ENCODE measurements at places on chromosomes 7 and 10.

DNA sequence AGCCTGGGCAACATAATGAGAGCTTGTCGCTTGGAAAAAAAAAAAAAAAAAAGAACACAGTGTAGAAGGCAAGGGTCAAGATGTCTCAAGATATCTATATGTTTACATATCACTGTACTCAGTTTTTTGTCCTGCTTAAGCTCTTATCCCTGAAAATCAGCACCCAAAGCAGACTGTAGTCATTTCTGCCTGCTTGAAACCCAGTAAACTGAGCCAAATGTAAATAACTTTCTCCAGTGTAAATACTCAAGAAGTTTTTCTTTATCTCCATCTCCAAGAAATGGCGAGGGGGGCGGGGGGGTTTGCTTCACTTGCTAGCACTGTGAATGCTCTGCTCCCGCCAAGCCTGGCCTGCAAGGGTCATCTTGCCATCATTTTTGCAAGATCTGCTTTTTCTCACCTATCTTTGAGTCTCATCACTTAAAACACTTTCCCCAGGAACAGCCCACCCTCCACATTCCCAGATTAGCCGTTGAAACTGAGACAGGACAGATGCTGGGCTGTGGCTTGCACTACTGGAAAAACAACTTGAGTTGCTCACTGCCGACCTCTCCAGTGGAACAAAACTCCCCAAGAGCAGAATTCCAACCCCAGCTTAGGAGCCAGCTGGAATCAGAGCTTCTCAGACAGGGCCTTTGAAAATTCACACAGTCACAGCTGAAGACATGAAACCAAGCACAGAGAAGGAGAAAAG lies 54.6 kb downstream of the AFAP1L2 start:
- DNase-seq: no peak

GRCh38 chr7:4307316-4308204 lies 374.5 kb upstream of the FOXK1 start:
- DNase-seq: no peak

- no peak for DNase-seq
Measured at GRCh38 chr10:76415554-76415953, 984.1 kb downstream of the LRMDA start.

- peak; percentile 77 for DNase-seq
Measured at GRCh38 chr10:73218431-73219191, 28.4 kb downstream of the DNAJC9 start.

DNA sequence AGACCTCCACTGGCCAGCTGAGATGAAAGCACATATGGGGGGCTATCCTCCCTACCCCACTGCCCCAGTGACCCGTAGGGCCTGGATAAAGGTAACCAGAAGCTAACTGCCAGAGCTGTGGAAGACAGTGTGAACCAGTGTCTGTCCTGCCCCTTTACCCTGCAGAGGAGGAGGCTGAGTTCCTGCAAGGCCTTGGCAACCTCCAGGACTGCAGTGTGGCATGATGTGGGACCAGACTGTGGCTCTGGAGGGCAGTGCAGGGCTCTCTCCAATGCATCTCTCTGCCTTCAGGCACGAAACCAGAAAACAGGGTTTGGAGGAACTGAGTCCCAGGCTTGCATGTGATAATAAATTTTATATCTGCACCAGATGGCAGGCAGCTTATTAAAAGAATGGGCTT lies 93.1 kb downstream of the EPC1 start:
- DNase-seq: peak; percentile 27

DNA sequence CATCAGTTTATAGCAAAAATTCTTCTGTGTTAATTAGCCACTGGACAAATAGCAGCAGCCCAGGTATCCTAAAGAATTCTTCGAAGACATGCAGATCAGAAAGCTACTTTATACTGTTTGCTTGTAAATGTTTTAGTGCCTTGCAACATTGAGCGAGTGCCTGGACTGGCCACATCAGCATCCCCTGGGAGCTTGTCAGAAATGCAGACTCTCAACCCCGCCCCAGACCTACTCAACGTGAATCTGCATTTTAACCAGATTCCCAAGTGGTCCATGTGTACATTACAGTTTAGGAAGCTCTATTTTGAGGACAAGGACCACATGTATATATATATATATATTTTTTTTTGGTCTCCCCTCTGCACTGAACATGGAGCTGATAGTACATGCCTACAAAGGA lies 18.5 kb upstream of the PLEKHS1 start:
- no peak for DNase-seq

DNA sequence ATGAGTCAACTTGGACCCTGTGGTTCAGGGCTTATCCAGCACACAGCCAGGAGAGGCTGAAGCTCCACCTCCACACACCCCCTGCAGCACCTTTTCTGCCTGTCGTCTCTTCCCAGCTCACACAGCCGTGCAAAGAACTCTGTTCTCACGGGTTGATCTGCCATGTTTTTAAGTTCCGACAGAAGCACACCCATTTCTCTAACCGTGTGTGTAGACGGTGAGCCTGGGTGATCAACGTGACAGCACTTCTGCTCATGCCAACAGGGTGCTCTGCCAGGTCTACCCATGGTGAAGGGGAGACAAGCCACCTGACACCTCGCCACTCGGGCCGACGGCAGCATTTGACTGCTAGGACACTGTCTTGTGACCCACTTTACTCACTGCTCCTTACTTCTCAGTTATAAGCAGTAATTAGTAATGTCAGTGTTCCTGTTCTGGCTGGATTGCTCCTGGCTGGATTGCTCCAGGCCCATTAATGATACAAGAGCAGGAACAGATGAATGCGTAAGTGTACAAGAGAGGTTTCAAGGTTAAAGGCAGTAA lies 90.5 kb downstream of the RNF216 start:
- DNase-seq: no peak

- no peak for DNase-seq
Measured at GRCh38 chr10:10873915-10874314, 143.8 kb upstream of the CELF2 start.

- DNase-seq: peak; percentile 44
Measured at GRCh38 chr7:66627151-66627681, 1.5 kb upstream of the KCTD7 start.
